ENCODE measurements at places on chromosomes 11 and 22.

- DNase-seq = no peak
These were observed 47.5 kb upstream of the SOX6 start for GRCh38 chr11:16403851-16404250.

- no peak for DNase-seq
These were observed 9.8 kb downstream of the RELT start for GRCh38 chr11:73386016-73386415.

DNA sequence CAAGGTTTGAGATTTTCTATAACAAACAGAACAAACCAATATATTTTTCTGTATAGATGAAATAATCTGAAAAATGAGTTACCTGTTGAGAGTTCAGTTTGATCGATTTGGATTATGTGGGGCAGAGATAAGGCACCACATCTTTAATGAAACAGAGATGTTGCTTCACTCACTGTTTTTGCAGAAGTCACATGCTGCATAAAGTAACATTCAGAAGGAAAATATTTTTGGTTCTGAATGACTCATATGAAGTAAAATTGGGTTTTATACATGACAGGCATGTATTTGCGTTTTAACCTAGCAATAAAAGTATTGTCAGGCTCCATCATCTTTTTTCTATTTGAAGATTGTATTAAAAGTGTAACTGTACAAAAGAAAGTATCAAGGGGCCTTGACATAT is 77.8 kb downstream of the BBOX1 start:
- DNase-seq = no peak

DNA sequence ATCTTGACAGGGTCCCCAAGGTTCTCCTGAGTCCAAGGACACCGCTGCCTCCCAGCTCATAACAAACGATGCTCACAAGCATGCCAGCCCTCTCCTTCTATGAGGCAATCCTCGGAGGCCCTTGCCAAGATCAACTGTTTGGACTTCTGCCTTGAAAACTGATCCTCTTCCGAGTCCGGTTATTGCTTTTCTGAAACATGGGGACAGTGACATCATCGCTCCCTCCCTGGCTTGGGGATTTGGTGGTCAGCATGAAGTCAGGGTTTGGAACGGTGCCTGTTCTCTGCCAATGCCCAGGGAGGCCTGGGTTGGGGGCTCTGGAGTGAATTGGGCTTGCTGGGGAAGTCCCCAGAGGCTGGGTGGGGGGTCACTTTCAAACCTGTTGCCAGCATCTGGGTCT is 149.3 kb downstream of the FBXO7 start:
- DNase-seq = peak; percentile 88

DNA sequence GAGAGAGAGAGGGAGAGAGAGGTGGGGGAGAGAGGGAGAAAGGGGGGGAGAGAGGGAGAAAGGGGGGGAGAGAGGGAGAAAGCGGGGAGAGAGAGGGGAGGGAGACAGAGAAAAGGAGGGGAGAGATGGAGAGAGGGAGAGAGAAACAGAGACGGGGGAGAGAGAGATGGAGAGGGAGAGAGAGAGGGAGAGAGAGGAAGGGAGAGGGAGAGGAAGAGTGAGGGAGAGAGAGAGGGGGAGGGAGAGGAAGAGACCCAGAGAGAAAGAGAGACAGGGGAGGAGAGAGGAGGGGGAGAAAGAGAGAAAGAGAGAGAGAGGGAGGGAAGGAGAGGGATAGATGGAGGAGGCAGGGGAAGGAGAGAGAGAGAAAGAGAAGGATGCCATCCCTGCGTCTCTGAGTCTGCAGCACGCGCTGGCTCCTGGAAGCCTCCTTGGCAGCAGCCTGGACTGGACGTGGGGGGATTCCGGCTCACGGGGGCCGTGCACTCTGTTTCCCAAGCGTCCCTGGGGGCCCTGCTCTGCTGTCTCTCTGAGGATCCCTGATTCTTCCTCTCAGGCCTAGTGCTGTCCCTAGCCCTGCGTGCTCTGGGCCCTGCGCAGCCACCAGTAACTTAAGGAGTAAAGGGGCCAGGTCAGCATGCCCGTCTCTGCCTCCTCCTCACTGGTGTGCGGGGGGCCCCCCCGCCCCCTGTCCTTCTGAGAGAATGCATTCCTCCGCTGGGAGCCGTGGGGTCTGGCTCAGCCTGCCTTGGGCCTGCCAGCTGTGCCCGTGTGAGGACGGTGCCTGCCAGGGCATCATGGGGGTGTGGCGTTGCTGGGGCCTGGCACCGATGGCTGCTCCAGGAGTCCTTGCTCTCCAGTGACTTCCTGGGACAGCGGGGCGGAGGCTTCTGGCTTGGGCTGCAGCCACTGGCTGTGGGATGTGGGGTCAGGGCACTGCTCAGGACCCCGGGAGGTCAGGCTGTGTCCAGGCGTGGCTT is 429.5 kb downstream of the TBC1D22A start:
- DNase-seq = no peak

DNA sequence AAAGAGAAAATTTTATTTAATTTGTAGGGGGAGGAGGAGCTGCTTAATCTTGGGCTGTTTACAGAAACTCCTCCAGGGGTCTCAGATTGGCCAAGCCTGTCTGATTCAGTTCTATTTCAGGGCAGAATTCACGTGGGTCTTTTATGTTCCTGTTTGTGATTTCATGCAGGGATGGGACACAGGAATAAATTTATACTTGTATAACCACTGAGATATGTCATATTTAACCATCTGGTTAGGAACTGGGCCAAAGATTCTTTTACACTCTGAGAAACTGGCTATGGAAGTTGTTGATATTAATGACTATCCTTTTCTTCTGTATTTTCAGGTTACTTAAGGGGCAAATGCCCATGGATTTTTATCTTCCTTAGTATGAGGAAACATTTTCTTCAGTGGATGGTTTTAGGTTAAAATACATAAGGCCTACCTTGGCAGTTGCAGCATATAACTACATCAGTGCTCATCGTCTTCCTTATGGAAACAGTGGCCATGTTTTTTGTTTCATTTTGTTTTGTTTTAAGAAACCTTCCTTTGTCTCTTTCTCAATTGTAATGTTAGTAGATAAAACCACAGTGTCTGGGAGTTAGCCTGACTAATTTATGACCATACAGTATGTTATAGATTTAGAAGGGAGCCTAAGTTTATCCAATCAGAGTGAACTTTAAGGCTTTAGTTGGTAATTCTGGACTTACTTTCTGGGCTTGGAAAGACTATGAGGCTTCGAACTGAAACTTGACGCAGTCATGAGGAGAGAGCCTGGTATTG is 132.4 kb upstream of the ANO3 start:
- DNase-seq = no peak

GRCh38 chr22:35502836-35503235 is 37.8 kb upstream of the RASD2 start:
- no peak for DNase-seq

GRCh38 chr11:16193897-16194381 is 162.4 kb downstream of the SOX6 start:
- no peak for DNase-seq

DNA sequence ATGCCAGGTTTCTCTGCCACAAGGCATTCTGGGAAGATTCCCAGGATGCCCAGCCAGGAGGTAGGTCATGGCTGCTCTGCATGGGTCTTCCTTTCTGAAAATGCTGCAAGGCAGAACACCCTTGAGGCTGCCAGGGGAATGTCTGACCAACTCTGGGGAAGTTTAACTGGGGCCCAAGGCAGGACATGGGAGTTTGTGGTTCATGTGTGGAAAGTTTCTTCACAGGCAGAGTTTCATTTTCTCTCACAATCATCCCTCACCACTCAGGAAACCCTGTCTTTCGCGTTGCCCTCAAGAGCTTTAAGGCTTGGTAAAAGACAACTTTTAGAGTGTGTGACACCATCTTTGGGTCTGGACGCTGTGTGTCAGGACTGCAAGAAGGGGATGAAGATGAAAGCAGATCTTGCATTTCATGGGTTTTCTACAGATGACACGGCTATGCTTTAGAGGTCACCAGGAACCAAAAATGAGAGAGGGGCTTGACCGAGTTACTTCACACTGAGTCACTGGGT is 133.5 kb downstream of the CD44 start:
- no peak for DNase-seq

GRCh38 chr11:575313-575995 is 816 bp upstream of the PHRF1 start:
- no peak for DNase-seq

- DNase-seq = no peak
These were observed 450 bp upstream of the BCL2L13 start for GRCh38 chr22:17638182-17638431.

DNA sequence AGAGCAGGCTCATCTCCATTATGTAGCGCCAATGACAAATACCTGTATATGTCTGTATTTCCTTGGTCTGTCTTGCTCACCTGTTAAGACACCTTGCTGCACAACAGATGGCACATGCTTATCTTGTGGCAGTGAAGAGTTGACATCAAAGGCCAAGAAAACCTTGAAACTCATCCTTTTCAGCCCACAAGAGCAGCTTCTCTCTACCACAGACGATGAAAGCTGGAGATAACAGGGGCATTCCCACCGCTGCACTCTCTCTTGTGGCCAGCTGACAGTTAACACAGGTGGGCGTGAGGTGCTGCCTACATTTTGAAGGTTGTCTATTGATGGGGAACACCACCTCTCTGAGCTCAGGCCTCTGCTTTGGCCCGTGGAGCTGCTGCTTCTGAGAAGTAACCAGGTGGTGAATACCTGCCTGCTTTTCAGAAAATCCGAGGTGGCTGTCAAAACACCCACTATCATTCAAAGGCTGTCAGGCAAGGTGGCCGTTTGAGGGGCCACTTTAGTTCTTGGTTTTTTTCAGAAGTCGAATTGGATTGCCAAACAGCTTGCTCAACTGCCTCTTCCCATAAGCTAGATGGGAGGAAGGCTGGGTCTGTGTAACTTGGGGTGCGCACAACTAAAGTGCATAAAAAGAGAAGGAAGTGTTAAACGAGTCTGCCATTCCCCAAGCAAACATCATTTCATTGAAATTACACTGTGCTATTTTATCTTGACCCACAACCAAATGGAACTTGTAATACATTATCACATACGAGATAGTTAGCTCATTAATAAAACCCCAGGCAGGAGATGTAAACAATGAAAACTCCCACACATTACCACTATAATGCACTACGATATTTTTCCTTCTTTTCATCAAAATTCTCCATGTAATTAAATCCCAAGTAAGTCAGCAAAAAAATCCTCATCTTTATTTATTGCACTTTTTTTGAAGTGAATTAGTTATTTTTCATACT is 87.1 kb upstream of the RAG2 start:
- DNase-seq = no peak

- DNase-seq = peak; percentile 7
These were observed 50.5 kb downstream of the RBX1 start for GRCh38 chr22:41001722-41002122.

GRCh38 chr11:2565447-2566222 is 120.8 kb downstream of the KCNQ1 start:
- DNase-seq = no peak

DNA sequence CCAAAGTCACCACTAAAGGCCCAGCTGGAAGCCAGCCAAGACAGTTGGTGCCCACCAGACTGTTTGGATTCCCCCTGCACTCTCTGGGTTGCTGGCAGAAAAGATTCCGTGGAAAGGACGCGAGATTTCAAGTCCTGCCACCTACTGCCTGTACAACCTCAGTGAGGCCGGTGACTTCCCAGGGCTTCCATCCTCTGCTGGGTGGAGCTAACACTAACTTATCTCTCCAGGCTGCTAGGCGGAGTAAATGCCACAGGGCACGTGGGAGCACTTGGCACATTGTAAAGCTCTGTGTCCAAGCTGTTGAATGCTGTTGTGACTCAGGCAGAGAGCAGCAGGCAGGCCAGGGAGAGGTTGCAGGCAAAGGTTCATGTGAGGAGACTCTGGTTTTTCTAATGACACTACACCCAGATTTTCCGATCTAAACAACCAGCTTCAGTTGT is 50.9 kb upstream of the CDON start:
- DNase-seq = peak; percentile 76

DNA sequence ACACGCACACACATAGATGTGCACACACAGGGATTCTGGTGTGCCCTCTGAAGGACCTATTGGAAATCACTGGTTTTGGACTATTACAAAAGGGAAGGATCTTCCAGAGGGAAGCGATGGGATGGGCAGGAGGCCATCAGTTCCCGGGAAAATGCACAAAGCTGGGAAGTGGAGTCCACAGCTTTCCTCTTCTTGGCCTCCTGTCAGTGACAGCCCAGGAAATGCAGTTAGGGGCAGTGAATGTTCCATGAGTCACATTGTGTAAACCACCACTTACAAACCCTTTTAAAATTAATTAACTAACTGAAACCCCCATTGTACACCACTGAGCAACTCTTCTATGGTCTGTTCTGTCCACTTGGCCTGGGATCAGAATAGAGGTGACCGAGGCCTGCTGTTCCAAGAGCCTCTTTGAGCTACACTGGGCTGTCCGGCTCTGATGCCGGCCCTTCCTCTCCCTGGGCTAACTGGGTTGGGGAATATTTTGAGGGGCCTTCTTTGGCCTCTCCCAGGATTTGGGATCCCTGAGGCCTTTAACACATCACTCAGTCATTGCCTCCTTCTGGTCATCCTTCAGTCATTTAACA is 137.7 kb downstream of the FEZ1 start:
- no peak for DNase-seq

DNA sequence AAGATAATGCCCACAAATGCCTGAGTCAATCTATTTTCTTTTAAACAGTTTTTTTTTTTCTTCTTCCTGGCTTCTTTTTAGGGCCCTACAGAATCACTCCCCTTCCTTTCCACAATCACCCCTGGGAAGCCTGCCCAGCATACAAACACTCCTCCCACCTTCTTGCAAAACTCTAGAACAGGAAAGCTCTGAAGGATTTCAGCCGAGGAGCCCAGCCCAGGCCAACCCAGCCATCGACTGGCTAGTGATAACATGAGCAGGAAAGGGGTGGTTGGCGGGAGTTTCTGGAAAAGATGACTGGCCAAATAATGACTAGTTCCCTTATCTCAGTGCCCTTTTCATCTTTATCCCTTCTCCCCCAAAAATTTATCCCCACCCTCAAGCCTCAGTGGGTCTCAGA is 68.2 kb downstream of the USP35 start:
- DNase-seq = peak; percentile 66

DNA sequence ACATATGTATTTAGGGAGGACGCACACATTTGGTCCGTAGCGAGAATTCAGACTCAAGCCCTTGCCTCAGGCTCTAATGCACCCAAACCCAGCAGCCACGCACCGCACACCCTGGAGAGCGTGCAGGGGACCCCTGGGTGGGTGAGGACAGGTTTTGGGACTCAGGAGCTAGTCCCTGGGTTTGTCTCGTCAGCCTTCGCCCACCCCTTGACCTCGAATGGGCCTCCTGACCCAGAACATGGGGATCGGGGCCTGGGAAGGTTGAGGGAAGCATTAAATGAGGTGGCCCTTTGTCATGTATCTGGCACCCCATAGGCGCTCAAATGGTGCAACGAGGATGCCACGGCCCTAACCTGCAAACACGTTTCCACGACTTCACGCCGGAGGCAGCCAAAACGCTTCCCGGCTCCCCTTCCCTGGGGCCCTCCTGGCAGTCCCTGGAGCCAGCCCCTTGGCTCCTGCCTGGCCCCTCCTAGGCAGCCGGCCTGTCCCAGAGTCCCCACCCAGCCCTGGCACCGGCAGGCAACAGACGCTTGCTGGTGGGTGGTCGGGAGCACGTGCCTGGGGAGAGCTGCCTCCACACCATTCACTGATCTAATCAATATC is 5.5 kb upstream of the LINC01488 start:
- DNase-seq = no peak

All from AG04450 (cell line).